ENCODE measurements at places on chromosomes 1 and 21.

DNA sequence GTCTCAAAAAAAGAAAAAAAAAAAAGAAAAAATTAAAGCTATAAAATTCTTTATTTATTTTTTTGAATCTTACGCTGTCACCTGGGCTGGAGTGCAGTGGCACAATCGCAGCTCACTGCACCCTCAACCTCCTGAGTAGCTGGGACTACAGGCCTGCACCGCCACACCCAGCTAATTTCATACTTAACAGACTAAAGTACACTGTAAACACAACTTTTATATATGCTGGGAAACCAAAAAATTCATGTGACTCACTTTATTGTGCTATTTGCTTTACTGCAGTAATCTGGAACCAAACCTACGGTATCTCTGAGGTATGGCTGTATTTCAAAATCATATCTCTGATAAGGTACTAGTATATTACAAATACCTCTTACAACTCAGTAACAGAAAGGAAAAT, 40.3 kb downstream of the HSF2BP start:
- no peak for DNase-seq

DNA sequence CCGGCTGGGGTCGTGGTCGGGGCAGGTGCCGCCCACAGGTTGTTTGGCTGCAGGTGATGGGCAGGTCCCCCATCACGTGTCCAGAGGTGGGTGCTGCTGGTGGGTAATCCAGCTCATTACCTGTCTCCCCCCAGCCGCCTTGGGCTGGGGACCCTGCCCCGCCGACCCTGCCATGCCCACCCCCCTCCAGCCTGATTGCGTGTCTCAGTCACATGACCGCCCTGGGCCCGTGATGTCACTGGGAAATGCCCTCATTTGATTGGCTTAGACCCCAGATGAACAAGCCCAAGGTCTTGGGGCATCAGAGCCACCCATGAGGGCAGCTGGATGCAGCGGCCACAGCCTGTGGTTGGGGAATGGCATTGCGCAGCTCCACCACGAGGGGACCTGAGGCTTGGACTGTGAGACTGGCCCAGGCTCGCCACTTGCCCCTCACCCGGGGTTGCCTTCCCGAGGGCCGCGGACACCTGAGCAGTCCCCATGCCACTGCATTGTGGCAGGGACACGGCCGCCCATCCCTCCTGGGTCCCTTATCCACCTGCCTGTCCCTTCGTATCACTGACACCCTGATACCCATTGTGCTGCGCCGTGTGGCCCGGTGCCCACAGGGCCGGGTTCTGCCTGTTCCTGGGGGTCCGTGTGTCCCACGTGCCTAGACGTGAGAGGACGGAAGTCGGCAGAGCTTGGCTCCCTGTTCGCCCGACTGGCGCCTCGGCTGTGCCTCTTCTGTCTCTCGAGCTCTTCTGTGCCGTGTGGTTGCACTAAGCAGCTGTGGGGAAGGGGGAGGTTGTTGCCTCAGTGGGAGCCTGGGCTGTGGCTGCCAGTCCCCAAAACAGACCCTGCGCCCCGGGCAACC, 68.0 kb downstream of the FAAP20 start:
- no peak for DNase-seq

DNA sequence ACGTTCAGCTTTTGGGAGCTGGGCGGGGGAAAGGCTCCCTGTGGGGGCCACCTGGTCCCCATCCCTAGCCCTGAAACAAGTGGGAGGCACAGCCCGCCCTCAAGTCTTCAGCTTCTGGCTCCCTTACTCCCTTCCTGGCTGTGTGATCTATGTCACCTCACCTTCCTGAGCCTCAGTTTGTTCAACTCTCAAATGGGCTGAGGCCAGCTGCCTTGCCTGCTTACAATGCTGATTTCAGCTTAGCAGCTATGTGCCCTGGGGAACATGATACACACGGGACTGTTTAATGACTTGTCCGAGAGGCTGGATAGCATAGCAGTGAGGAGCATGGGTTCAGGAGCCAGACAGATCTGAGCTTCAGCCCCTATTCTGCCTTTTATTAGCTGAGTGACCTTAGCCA, 19.3 kb downstream of the GRHL3 start:
- DNase-seq = no peak

DNA sequence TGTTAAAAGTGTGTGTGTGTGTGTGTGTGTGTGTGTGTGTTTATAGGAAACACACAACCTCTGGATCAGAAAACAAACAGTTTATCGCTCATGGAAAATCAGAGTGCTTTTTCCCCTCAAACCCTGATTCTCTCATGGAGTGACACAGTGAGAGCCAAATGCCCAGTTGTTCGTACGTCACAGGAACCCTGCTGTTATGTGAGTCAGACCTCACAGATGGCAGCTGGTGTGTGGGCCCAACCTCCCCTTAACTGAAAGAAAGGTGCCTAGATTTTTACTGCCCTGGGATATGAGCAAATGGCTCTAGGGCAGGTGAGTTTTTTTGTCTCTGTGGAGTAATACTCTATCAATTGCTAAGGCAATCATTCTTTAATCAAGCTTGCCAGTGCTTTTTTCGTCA, 1788.1 kb downstream of the BRINP3 start:
- DNase-seq = no peak

GRCh38 chr1:156480411-156481192, 20.0 kb downstream of the MEF2D start:
- DNase-seq = no peak

DNA sequence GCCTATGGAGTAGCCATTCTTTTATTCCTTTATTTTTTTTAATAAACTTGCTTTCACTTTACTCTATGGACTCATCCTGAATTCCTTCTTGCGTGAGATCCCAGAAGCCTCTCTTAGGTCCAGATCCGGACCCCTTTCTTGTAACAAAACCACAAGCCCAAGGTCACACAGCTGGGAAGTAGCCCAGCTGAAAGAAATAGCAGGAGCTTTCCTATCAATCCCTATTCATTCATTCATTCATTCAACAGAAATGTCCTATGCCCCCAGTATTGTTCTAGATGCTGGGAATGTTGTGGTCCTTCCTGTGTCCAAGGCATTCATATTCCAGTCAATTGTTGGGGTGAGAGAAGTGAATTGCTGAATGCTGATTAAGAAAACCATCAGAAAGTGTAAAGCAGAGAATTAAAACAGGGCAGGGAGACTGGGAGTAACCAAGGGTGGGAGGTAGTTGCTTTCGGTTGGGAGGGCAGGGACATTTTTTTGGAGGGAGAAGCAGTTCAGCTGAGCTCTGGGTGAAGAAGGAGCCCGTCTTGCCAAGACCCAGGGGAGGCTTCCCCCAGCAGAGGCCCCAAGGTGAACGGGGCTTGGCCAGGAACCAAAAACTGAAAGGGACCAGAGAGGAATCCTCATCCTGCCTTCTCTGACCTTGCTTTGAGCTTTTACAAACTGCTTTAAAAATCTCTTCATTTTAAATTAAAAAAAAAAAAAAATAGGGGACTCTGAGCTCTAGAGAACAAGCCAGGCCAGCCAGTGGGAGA, 10.8 kb downstream of the PLA2G2D start:
- no peak for DNase-seq

DNA sequence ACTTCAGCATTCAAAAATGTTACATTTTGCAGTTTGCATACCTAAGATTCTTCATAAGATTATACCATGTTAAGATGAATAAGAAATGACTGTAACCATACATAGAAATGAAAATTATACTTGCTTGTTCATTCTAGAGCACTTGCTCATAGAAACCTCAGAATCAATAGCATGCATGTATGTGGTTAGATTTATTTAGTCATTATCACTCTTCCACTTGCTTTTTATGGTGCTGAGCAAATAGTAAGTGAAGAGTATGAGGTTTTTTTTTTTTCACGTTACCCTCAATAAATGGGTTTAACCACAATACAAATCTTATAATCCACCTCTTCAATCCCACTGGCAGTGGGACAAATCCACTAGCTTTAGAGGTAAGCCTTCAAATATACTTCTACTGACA, 84.7 kb downstream of the LRRC53 start:
- DNase-seq = no peak

DNA sequence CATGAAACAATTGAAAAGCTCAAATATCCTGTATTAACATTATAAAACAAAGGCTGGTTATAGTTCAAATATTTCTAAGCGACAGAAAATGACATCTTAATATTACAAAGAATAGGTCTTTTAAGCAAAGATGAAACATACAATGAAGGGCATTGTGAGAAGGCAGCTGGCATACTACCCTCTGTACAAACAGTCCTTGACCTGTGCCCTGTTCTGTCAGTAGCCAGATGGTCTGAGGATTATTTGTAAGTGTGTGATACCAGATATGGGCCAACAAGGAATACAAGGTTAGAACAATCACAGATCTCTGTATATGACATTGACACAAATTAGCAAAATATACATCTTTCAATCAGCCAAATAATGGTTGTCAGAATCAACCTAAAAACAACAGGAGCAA, 1350.4 kb downstream of the AMY1C start:
- no peak for DNase-seq

- DNase-seq = no peak
Measured at GRCh38 chr1:225812488-225813213, 2.7 kb downstream of the EPHX1 start.

GRCh38 chr1:162541619-162542141, 19.8 kb upstream of the UAP1 start:
- no peak for DNase-seq

DNA sequence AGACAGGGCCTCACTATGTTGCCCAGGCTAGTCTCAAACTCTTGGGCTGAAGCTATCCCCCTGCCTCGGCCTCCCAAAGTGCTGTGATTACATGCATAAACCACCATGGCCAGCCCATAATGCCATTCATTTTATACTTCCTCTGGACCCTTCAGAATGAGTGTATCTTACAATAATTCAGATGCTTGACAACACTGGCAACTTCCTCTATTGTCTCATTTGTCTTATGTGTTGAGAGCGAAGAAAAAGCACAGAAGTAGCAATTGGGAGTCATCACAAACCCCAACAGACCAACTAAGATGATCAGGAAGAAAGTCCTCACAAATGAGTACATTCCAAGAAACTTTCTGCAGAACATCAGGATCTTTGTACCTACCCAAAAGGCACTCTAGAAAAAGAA, 191.9 kb downstream of the RERE start:
- DNase-seq = no peak

GRCh38 chr1:192557841-192558595, 17.6 kb upstream of the RGS1 start:
- DNase-seq = no peak

- no peak for DNase-seq
Measured at GRCh38 chr1:44049839-44050238, 18.6 kb upstream of the SLC6A9 start.

DNA sequence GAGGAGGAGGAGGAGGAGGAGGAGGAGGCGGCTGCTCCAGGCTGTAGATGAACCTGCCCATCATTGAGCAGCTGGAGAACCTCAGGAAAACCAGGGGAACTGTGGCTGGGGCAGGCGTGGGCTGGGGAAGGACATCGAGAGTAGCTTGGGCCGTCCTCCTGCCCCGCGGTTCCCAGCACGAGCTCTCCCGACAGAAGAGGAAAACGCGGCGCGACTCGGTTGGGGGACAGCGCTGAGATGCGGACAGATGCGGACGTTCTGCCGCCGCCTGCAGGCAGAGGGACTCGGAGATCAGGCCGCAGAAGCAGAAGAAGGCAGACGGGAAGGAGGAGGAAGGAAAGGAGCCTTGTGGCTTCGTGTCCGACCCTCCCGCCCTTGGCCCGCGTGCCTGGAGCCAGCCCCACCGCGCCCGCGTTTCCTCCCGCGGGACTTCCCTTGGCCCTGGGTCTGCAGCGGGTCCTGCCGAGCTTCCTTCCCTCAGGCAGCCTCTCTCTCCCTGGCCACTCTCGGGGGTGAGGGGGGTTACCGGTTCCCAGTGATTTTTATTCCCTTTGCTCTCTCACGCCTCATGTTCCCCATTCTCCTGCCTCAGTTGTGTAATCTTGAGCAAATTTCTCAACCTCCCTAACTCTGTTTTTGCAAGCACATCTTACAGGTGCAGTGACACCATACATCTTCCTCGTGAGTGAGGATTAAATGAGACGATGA, 1.7 kb upstream of the TNFRSF9 start:
- peak; percentile 6 for DNase-seq

DNA sequence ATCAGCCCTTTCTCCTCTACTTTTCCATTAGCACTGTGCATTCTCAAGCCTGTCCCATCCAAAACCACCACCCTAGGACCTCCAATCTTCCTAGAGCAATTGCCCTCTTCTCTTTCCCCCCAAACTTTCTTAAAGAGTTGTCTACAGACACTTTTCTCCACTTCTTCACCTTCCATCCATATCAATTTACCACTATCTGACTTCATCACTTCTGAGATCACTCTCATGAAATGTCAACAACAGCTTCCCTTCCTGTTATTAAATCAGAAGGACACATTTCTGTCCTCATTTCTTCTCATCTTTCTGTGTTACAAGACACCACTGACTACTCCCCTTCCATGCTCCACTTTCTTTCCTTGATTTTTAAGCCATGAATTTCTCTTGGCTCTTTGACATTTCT, 36.0 kb upstream of the CFAP298 start:
- no peak for DNase-seq

GRCh38 chr1:42971841-42972291, 13.2 kb upstream of the SLC2A1 start:
- no peak for DNase-seq

DNA sequence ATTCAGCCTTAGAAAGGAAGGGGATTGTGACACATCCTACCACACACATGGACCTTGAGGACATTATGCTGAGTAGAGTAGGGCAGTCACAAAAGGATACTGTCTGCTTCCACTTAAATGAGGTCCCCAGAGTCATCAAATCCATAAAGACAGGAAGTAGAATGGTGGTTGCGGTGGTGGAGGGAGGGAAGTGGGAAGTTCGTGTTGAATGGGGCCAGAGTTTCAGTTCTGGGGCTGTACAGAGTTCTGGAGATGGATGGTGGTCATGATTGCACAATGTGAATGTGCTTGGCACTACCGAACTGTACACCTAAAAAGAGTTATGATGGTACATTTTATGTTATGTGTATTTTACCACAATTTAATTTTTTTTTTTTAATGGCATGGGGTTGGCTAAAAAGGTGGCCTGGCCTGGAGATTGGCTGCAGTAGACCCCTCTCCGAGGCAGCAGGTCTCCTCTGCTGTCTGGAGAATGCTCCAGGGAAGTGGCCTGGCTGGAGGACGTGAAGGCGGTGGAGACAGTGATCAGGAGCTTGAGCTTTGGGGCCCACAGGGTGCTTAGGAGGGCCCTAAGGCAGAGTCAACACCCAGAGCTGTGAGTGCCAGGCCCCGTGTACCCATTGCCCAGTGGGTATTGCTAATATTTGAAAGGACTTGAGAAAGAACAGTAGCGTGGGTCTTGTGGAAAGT, 30.4 kb downstream of the IFNGR2 start:
- DNase-seq = no peak

GRCh38 chr1:230504310-230504709, 78.2 kb upstream of the PGBD5 start:
- DNase-seq = no peak

DNA sequence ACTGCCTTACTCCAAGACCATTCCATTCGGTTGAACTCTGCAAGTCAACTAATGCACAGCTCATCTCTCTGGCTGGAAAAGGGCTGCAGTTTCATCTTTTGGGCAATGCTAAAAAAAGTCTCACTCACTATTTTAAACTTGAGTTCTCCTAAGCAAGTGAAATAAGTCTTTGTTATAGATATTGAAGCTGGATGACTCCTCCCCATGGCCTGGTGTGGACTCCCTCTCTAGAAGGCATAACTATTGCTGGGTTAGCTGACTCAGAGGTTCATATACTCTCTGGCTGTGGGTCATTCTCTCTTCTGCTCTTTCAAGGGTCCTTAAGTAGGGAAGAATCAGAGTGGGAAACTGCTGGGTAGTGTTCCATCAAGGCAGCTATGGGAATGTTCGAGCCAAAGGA, 88.0 kb downstream of the XCL2 start:
- DNase-seq = no peak
